Cerebellar nuclear complex (tissue), 1 donor: ENCODE measurements at places on chromosomes 13 and 19.
A peak's percentile ranks its signal among the peaks of the same experiment; 100 is the strongest.

- no peak for DNase-seq
Observed at GRCh38 chr19:11534948-11535347, 3.7 kb upstream of the CNN1 start.

GRCh38 chr13:94683409-94683808 is 28.9 kb downstream of the SOX21 start:
- DNase-seq = no peak

GRCh38 chr13:100917011-100917410 is 242.4 kb upstream of the TMTC4 start:
- no peak for DNase-seq

GRCh38 chr13:112697756-112698655 is 8.2 kb downstream of the ATP11A start:
- no peak for DNase-seq

- DNase-seq = no peak
Observed at GRCh38 chr13:71758828-71759227, 108.2 kb downstream of the DACH1 start.

GRCh38 chr19:32909257-32909656 is 39.7 kb upstream of the SLC7A9 start:
- no peak for DNase-seq

DNA sequence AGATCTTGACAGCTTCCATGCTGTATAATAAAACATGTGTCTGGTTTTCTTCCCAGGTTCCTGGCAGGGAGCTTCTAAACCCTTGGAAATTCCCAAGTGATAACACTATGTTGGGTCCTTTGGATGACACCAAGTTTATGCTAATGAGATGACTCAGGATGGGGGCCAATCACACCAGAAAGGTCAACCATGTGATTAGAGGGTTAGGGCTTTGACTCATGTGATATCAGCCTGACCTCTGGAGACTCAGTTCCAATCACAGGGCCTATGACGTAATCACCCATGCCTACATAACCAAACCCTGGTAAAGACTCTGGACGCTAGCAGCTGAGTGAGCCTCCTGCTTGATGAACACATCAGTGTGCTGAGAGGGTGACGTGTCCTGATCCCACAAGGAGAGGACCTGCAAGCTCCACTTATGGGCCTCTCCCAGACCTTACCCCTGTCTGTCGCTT is 203.6 kb downstream of the DCLK1 start:
- no peak for DNase-seq

DNA sequence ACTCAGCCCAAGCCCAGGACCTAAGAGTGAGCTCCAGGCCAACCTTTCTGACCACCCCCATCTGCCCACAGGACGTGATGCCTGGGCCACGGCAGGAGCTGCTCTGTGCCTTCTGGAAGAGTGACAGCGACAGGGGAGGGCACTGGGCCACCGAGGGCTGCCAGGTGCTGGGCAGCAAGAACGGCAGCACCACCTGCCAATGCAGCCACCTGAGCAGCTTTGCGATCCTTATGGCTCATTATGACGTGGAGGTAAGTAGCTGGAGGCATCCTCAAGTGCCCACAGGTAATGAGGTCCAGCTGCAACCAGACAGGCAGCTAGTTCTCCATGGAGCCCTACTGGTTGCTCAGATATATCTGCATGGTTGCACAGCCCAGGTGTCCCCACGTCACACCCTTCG is 14.8 kb downstream of the DDX39A start:
- DNase-seq = peak; percentile 3

DNA sequence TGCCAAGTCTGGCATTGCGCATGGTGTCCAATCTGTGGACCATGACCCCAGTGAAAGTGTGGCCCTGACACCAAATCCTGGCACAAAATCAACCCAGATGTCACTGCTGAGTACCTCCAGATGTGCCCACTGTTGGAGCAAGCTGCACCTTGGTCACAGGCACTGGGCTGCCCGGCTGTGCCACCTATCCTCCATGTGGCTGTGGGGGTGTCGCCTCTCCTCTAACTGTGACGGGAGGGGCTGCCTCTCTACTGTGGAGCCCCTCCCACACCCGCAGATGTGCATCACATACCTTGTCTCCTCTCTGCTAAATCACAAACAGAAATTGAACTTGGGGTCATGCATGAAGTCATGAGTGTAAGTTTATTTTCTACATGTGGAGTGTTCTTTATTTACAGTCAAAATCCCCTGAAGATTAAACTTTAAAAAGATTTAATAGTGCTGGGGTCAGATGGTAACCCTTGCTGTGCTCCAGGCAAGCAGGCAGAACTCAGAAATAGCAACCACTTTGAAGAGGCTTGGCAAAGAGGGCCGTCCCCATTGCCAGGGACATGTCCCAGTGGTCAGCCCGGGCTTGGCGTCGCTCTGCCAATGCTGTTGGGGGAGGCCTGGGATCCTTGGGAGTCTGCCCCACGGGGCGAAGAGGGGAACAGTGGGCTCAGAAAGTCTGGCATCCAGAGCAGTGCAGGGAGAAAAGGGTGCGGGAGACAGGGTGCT is 46.4 kb upstream of the ZNF536 start:
- no peak for DNase-seq

DNA sequence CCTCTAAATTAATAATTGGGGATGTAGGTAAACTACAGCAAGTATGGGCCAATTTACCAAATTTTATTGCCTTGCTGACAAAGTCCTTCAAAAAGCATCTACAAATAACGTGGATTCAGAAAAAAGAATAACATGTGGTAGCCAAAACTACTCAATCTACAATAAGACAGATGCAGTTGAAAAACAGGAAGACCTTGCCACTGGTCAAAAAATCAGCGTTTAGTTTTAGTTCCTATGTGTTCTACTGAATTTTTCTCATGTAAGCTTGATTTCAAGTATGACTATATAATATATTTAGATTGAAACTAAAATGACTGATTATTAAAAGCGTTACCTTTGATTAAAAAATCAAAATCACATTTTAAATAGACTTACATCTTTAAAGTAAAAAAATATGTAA is 1317.6 kb downstream of the PCDH9 start:
- DNase-seq = no peak

DNA sequence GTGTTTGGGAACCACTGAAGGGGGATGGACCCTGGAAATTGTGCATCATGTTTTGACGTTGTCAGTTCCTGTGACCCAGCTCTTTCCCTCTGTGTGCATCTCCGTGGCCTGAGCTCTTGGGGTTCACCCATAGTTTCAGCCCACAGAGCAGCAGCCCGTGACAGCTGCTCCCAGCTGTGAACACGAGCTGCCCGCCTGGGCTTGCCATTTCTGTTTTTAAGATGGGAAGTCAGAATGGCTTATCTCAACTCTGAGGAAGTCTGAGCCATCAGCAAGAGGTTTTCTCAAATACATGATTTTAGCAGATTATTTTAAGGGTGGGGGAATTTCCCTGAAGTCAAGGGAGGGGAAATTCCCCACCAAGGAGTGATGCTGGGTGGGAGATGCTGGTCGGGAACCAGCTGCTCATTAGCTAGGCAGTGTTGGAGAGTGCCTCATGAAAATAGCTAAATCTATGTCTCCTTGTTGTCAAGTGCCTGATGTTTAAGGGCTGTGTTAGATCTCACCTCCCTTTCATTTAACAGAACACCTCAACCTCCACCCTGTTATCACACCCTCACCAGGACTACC is 34.8 kb upstream of the C1QTNF9 start:
- no peak for DNase-seq

DNA sequence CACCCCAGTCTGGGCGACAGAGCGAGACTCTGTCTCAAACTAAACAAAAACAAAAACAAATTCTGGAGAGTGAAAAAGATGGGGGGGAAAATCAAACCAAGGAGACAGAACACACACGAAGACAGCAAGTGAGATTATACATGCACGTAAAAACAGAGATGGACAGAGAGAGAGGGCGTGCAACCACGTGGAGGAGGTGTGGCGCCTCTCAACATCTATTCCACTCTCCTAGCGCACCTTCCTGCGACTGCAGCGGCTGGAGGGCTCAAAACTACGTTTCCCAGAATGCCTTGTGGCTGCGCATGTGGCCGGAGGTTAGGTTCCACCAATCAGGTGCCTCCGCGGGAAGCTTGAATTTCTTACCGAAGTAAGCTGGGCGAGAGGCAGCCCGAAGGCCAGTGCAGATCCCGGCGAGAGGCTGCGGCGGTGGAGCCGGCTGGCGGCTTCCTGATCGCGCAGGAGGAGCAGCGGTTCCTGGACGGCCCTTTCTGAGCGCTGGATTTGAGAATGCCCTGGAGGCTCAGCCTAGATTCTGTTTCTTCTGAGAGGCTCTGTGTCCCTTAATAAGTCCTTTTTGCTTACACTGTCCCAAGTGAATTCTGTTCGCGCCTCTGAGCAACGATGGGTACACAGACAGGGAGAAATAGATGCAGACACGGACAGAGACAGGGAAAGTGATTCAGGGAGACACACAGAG is 13.1 kb upstream of the NANOS2 start:
- peak; percentile 50 for DNase-seq

DNA sequence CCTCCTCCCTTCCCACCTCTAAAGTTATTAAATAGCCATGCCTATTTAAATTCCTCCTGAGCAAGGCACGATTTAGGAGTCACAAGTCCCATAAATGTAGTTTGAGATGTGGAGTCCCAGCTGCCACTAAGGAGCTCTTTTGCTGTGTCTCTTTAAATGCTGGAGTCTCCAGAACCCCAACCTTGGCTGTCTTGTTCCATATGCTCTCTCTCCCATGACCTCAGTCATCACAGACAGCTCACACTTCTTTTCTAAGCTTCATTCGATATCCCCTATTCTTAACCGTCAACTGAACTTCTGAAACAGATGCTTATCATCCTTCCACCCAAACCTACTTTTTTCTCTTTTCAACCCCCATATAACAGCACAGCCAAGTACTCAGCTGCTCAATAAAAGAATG is 197.1 kb downstream of the VWA8 start:
- no peak for DNase-seq

DNA sequence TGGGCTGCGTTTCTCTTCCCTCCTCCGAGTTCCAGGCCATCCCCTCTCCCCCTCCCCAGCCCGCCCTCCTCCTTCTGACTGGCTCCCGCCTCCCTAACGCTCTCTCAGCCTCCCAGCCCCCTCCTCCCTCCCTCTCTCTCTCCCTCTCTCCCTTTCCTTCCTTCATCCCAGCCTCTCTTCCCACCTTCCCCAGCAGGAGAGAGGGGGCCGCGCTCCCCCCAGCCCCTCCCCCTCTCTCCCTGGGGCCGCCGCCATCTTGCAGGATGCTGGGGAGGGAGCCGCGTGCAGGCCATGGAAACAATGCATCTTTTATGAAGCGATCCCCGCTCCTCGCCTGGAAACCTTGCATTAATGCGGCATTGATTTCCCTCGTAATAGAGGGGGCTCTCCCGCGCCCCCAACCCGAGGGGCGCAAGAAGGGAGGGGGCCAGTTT is 42.6 kb upstream of the ADGRL1 start:
- no peak for DNase-seq

DNA sequence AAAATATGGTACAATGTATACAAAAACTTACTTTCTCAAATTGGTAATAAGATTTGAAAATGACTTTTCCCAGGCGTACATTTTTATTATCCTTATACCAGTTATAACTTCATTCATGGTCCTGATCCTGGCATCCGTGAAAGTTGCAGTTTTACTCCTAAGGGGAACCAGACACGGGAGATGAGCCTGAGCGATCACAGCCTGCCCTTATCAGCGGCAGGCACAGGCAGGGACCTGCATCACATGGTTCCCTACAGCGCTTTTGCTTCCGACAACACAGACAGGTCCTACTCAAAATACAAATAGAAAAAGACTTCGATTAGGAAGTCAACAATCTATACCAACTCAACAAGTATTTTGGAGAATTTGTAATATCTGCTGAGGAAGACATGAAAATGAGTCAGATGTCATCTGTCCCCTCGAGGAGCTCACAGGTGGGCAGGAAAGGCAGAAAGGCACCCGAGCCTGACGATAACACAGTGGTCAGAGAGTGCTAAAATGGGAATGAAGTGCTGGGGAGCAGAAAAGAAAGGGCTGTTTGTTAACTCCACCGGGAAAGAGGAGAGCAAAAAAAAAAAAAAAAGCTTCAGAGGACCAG is 93.4 kb downstream of the ABCC4 start:
- DNase-seq = no peak

GRCh38 chr13:109412283-109412901 is 374.0 kb downstream of the IRS2 start:
- no peak for DNase-seq

DNA sequence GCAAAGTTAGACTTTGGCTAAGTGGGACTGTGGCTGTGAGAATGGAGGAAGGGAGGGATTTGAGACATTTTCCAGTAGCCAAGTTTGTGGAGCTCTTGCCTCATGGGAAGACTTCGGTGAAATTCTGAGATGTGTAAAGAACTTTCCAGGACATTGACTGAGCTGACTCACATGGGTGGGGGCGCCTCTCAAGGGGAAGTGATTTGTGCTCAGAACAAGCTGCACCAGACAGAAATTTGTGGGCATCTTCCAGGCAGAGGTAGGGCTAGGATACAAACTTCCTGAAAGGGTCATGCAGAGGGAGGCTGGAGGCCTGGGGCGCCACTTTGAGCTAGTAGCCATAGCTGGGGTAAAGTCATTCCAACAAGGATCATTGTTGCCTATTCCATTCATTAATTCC is 9.8 kb upstream of the SIGLEC10 start:
- no peak for DNase-seq

- DNase-seq = no peak
Observed at GRCh38 chr19:43774103-43774939, 6.5 kb downstream of the KCNN4 start.

DNA sequence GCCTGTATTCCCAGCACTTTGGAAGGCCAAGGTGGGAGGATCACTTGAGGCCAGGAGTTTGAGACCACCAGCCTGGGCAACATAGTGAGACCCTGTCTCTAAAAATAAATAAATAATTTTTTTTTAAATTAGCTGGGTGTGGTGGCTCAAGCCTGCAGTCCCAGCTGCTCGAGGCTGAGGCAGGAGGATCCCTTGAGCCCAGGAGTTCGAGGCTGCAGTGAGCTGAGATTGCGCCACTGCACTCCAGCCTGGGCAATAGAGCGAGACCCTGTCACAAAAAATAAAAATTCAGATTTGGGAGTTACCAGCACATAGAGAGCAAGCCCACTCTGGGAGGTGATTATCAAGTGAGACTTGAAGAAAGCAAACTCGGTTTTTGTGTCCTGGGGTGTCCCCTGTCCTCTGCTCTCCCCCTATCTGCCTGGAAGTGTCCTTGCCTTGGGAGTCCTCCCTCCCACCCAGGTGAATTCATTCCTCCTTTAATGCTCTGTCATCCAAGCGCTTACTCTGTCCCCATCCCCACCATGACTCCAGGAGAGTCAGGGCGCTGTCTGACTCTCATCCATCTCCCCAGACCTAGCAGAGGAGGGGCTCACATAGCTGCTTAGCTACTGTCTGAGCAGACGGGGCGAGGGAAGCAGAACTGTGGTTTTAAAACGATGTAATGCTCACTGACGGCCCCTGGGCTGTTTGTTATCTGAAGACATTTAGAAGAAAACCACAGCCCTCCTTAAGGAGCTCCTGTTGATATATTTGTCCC is 146.8 kb downstream of the STK24 start:
- DNase-seq = no peak
